ENCODE measurements at places on chromosomes 1 and 21.
A peak's percentile ranks its signal among the peaks of the same experiment; 100 is the strongest.

- DNase-seq = peak; percentile 85
Observed at GRCh38 chr1:201307760-201308499, 24.6 kb downstream of the PKP1 start.

GRCh38 chr1:203216274-203217138 is 13.0 kb downstream of the CHIT1 start:
- peak; percentile 42 for DNase-seq

DNA sequence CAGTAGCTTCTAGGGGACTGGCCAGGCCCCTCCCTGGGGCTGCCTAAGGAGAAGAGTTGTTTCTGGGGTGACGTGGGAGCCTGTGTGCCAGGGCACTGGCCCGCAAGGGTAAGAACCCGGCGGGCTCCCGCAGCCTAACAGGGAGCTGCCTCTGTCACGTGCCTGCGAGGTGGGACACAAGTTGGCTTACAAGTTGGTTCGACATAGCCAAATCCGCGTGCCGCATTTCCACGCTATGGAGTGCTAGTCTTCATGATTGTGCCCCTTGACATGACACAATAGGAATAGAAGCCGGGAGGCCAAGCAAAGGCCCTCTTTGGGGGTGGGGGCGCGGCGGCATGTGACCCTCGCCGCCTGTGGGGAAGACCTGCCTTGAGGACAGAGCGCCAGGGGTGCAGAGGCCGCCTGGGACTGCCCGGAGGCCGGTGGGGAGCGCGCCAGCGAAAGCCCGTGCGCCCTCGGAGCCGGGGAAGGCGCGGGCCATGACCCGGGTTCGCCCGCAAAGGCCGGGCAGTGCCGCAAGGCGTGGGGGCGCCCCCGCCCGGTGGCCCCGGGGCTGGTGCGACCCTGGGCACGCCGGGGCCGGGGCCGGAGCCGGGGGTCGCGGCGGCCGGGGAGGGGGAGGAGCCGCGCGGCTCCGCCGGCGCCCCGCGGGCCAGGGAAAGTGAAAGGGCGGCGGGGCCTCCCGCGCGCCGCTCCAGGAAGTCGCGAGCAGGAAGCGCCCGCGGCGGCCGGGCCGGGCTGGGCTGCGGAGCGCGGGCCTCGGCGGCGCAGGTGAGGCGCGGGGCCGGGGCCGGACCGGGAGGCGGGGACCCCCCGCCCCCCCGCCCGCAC is at the start of gene SLC37A1:
SLC37A1 (plus strand) TSS at position 702 of the 834 bp plus-strand sequence. CDS start 4,603 bp downstream, outside the sequence.
- no peak for DNase-seq

DNA sequence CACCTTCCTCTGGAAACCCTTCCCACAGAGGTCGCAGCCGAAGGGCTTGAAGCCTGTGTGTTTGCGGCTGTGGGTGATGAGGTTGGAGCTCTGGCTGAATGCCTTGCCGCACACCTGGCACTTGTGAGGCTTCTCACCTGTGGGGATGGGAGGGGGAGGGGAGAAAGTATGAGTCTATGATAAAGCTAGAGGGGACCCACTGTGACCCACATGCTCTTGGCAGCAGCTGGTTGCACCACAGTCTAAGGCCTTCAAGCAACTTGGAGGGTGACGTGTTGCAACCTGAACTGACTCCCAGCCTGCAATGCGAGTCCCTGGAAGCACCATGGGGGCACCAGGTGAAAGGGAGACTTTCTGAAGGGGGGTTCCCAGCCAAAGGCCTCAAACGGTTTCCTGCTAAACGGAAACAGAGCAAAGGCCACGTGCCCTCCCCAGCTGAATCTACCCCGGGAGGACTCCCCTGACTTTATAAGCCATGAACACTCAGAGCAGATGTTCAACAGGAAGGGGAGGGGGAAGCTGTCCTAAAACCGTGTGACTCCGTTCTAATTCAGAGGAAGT is 10.6 kb downstream of the GFI1 start:
- peak; percentile 41 for DNase-seq

DNA sequence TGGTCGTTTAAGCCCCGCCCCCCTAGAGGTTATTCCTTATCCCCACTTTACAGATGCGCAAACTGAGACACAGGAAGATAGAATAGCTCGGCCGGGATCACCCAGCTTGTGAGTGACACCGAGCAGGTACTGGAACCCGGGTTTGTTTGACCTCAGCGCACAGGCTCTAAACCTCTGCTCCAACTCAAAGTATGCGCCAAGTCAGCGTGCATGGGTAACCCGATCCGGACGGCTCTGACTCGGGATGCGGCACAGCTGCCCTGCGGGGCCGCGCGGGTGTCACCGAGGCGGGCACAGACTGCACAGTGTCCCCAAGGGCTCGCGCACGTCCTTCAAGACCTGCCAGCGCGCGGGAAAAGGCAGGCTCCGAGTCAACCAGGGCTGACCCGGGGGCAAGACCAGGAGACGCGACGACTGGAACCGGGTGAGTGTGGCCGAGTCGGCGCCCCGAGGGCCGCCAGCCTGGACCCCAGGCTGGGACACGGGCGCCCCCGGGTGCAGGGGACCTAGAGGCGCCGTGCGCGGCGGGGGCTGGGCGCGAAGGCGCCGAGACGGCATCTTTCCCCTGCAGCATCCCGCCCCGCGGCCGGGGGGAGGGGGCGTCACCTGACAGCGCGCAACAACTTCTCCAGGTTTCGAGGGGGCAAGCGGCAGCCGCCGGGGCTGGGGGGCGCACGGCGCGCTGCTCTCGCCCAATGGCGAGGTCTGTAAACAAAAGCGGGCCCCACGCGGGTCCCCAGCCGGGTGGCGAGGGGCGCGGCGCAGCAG is 101.9 kb upstream of the SOD1 start:
- no peak for DNase-seq

DNA sequence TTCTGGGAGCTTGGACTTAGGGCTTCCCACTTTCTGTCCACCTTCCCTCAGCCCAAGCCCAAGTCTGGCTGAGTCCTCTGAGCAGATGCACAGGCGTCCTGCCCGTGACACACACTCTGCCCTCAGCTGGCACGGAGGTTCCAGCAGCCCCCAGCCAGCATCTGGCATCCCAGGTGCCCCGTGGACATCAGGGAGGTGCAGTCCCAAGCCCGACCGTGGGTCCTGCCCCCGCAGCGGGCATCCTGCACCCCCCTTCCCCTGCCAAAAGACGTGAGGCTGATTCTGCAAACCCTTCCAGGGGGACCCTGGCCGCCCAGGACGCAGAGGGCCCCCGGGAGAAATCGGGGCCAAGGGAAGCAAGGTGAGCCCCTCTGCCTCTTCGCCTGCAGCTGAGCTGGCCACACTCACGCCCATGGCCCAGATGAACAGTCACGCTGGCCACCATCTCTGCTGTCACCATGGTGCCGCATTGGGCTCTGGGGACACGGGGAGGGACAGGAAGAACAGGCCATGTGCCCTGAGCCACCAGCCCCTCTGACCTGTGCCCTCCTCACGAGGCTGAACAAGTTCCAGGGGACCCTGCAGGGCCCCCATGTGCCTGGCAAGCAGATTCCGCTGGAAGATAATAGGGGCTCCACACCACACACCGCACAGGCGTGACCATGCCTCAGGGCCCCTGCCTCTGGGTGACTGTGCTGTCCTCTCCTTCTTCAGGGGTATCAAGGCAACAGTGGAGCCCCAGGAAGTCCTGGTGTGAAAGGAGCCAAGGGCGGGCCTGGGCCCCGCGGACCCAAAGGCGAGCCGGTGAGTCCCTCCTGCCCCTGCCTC is 20.6 kb downstream of the COL6A2 start:
- DNase-seq = peak; percentile 6

DNA sequence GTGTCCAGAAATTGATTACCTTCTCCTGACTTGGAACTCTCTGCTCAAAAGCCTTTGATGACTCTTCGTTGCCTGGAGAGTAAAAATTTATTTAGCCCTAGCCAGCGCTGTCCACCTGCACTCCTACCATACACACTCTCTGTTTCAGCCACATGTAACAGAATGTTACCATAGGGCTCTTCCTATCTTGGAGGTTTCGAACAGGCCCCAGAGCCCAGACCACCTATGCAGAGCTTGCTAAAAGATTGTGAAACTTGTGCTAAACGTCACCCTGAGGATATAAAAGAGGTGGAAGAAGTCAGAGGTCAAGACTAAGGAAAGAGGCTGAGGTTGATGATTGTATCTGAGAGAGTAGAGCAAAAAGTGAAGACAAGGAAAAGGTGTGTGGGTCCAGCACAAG is 237.0 kb upstream of the HOOK1 start:
- no peak for DNase-seq

GRCh38 chr1:232249861-232250777 is 379.8 kb downstream of the SIPA1L2 start:
- no peak for DNase-seq

DNA sequence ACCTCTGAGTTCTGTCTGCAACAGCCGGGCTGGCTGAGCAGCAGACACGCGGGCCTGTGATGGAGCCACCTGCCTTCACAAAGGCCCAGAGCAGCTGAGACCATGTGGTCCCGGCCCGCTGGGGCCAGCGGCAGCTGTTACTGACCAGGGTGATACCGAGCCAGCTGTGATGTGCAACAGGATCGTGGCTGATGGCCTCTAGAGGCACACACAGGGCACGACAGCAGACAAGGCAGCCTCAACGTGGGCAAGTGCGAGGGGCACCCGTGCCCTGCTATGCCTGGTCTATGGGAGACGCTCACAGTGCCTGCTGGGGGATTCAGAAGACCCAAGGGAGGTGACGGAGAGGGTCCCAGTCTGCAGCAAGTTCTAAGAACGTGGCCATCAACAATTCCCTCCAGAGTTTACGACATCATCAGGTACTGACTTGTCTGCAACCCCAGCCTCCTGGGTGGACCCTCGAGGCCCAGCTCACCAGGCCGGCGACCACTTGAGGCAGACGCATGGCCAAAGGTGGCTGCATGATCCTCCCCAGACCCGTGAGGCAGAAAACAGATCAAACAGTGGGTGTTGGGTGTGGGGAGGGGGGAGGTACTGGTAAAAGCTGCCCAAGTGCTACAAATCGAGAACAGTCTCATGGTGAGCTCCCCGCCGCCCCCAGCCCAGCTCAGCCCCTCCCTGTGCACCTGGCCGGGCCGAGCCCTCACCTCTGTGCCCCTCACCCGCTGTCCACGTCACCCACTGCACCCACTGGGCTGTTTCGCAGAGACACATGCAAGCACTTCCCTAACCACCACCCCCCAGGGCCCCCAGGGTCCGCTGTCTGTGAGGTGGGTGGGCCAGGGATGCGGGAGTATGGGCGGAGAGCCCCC is 6.0 kb downstream of the POFUT2 start:
- peak; percentile 6 for DNase-seq

DNA sequence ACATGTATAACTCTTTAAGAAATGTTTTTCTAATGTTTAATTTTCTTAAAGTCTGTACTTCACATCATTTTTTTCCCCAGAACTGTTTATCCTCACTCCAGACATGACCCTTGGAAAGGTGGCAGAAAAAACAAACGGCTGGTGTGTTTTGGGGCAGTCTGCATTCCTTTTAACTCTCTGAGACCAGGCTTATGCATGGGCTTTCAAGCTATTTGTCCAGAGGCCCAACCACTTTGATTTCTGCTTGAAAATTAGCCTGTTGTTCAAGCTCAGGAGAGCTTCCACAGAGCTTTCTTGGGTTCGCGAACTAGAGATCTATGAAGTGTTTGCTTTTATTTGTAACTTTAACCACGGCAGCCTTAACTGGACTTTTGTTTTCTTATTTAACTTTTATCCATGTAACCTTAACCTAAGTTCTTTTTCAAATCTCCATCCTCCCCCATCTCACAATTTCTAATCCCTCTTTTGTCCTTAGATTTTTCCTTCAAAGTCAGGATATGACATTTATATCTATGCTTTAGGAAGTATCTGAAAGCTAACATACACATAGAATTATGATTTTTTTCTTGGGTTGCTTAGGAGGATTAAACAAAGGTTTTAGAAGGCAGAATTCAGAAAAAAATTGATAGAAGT is 111.8 kb downstream of the FGGY start:
- DNase-seq = no peak

- no peak for DNase-seq
Observed at GRCh38 chr1:81758181-81758580, 42.6 kb upstream of the ADGRL2 start.

DNA sequence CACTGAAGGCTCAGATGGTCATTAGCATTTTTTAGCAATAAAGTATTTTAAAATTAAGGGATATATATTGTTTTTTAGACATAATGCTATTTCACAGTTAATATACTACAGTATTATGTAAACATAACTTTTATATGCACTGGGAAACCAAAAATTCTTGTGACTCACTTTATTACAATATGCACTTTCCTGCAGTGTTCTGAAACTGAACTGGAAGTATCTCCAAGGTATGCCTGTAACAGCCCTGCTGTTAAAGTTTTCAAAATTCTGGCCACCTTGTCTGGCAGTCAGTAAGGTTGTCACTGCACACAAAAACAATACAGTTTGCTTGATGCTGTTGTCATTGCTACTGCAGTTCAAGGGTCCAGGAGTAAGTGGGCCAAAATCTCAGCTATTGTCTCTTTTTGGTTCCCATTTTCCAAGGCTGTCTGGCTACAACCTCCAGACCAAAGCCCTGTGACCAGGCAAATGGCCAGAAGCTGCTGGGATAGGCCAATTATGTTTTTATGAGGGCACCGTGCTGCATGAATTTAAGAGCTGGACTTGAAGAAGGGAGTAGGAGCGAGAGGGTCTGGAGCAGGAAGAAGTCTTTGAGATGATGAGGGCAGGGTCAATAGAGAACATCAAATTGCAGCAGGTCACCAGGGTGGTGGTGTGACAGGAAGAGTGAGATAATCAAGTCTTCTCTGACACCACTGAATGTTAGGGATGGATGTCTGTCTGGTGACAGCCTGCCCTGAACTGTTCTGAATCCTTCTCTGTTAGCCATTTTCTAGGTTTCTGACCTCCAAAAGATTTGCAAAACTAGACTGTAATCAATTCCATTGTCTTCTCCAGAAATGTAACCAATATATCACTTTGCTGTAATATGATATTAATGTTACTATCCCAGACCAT is 82.3 kb upstream of the CACHD1 start:
- no peak for DNase-seq

GRCh38 chr1:35688161-35688560 is 30.5 kb downstream of the C1orf216 start:
- no peak for DNase-seq

DNA sequence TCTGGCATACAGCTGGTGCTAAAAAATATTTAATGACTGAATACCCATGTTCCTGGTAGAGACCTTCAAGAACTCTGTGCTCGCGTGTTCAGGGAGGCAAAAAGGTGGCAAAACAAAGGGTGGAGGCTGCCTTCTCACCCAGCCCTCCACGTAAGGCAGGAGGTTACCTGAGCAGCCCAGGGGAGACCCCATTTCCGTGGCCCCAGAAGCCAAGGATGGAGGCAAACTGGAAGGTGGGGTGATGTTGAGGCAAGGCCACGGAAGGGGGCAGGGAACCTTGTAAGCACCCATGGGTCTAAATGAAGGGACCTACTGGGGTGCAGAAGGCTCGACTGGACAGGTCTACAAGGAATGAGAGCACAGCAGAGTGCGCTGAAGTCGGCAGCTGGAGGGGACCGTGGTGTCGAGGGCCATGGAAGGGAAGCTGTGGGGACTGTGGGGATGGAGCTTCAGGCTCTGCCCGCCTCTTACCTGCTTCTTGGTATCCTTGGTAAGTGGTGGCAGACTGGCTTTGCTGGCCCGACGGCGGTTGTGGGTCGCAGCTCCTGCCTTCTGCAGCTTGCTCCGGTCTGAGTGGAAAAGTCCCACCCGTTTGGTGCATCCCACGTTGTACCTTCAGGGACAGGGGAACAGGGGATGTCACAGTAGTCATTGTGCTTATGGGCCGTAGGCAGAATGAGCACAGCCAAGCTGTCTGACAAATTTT is 8.9 kb upstream of the A3GALT2 start:
- no peak for DNase-seq

All from transverse colon (tissue), 4 donors.